ENCODE measurements at places on chromosomes 5 and 9. TPM values are rescaled to one million over a fixed set of nuclear protein-coding genes. Genes with fewer than 3 reads are reported as not detected.
A peak's percentile ranks its signal among the peaks of the same experiment; 100 is the strongest.

DNA sequence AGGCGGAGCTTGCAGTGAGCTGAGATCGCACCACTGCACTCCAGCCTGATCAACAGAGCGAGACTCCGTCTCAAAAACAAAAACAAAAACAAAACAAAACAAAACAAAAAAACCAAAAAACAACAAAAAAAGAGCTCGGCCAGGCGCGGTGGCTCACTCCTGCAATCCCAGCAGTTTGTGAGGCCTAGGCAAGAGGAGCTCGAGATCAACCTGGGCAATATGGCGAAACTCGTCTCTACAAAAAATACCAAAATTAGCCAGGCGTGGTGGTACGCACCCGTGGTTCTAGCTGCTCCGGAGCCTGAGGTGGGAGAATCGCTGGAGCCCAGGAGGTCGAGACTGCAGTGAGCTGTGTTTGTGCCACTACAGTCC, 20.2 kb downstream of the TRIM7 start:
- no peak overlapping the region for H3K27ac ChIP-seq
- H3K36me3 ChIP-seq, result no peaks in the 10 kb centered on the region
- H3K4me3 ChIP-seq, result peak overlapping the region; percentile 52
- no peak for DNase-seq
- peaks cover 27% of the 10 kb centered on the region for H3K4me1 ChIP-seq
- H3K27me3 ChIP-seq, result no peaks in the 10 kb centered on the region

Gene IRX1
- 5.4 TPM for total RNA-seq

GRCh38 chr9:123960965-123961364, 31.0 kb upstream of the DENND1A start:
- H3K4me3 ChIP-seq, result no peak overlapping the region
- H3K27ac ChIP-seq, result no peak overlapping the region
- H3K36me3 ChIP-seq, result no peaks in the 10 kb centered on the region
- H3K4me1 ChIP-seq, result no peaks in the 10 kb centered on the region
- no peak for DNase-seq

Gene GALNT12
- 8.0 TPM for total RNA-seq

- H3K36me3 ChIP-seq, result no peaks in the 10 kb centered on the region
- no peak overlapping the region for H3K27ac ChIP-seq
- no peak for DNase-seq
Observed at GRCh38 chr9:89829346-89829745, 224.5 kb downstream of the GADD45G start.

DNA sequence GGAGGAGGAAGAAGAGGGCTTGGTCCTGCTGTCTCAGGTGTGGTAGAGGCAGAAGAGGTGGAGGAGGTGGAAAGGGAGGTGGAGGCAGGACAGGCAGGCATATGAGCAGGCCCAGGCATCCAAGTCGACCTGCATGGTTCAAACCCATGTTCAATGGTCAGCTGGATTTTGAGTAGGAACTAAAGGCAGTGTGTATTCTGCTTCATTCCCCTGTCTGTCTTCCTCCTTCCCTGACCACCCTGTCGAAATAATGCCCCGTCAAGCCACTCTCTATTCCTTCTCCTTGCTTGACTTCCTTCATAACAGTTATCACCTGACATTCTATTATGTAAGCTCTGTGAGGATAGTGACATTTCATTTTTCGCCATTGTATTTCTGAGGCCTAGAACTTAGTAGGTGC, 34.8 kb downstream of the ATP6V0E1 start:
- no peak overlapping the region for H3K27ac ChIP-seq
- no peaks in the 10 kb centered on the region for H3K27me3 ChIP-seq
- peaks cover 23% of the 10 kb centered on the region for H3K36me3 ChIP-seq

DNA sequence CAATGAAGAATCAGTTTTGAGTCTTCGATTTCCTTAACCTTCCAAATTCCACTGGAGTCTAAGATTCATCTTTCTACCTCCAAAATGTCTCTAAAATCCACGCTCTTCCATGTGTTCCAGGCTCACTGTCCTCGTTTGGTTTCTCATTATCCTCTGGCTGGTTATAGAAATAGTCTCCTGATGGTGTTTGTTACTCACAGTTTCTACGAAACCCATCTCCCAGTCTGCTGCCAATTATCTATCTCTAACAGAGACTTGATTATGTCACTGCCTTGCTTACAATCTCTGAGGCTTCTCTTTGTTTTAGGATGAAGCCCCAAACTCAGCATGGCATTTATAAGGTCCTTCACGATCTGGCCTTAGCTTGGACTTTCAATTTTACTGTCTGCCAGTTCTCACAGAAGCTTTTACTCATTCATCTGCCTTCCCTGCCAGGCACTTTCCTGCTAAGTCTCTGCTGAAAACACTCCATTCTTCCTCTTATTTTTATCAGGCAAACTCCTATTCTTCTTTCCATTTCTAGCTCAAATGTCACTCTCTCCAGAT, 339.6 kb upstream of the SGCD start:
- H3K4me3 ChIP-seq, result no peak overlapping the region
- H3K36me3 ChIP-seq, result no peaks in the 10 kb centered on the region
- H3K4me1 ChIP-seq, result no peaks in the 10 kb centered on the region
- DNase-seq, result no peak
- H3K27me3 ChIP-seq, result no peaks in the 10 kb centered on the region

- DNase-seq, result no peak
- H3K4me1 ChIP-seq, result no peaks in the 10 kb centered on the region
- no peaks in the 10 kb centered on the region for H3K36me3 ChIP-seq
- H3K4me3 ChIP-seq, result no peak overlapping the region
- H3K27me3 ChIP-seq, result no peaks in the 10 kb centered on the region
Observed at GRCh38 chr5:100131161-100131560, 404.0 kb upstream of the FAM174A start.

DNA sequence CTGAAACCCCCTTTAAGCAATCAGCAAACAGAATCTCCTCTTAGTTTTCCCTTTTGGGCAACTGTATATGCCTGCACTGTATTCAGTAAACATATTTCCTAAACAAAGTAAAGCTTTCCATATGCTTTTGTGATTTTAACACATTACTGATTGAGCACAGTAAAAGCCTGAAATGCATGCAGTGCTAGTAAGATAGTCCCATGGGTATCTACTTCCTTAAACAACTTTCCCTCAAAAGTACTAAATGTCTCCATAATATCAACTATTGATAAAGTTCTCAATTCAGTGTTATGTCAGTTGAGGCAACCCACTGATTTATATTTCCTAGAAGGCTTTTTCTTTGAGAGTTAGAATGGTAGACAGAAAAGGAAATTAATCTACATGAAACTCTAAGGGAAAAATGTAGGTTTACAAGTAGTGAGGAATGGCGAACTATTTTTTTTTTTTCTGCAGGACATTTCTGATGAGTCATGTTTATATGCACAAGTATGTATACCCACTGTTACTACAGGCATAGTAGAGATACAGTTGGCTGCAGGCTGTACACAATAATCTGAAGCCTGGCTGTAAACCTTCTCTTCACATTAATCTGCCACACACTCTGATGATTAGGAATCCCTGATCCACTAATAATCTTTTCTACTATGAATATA, 31.2 kb upstream of the CEP120 start:
- H3K27me3 ChIP-seq, result no peaks in the 10 kb centered on the region
- no peaks in the 10 kb centered on the region for H3K36me3 ChIP-seq
- H3K4me3 ChIP-seq, result no peak overlapping the region
- DNase-seq, result no peak
- H3K27ac ChIP-seq, result no peak overlapping the region

DNA sequence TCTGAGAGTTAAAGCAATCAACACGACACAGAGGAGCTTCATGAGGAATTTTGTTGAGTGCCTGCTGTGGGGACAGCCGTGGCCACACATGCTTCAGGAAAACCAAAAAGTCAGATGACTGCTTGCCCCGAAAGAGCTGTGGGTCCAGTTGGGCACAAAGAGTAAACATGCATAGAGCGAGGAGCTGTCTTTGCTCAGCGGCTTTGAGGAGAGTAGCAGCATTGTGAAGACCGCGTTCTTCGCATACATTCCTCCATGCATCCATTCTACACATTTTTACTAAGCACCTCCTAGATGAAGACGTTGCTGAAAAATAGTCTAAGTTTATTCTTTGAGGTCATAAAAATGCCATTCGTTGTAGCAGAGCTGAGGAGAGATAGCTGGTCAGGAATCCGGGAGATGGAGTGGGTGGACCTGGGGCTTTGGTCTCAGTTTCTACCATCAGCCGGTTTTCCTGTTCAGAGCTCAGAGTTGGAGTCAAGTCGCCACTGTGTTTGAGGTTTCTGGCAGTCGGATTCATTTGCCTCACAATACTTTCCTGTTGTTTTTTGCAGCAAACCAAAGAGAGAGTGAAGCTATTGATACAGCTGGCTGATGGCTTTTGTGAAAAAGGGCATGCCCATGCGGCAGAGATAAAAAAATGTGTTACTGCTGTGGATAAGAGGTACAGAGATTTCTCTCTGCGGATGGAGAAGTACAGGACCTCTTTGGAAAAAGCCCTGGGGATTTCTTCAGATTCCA, 194.5 kb upstream of the OTULINL start:
- H3K4me3 ChIP-seq, result no peak overlapping the region
- peaks cover 83% of the 10 kb centered on the region for H3K36me3 ChIP-seq
- H3K27ac ChIP-seq, result no peak overlapping the region
- no peaks in the 10 kb centered on the region for H3K27me3 ChIP-seq
- H3K4me1 ChIP-seq, result no peaks in the 10 kb centered on the region

DNA sequence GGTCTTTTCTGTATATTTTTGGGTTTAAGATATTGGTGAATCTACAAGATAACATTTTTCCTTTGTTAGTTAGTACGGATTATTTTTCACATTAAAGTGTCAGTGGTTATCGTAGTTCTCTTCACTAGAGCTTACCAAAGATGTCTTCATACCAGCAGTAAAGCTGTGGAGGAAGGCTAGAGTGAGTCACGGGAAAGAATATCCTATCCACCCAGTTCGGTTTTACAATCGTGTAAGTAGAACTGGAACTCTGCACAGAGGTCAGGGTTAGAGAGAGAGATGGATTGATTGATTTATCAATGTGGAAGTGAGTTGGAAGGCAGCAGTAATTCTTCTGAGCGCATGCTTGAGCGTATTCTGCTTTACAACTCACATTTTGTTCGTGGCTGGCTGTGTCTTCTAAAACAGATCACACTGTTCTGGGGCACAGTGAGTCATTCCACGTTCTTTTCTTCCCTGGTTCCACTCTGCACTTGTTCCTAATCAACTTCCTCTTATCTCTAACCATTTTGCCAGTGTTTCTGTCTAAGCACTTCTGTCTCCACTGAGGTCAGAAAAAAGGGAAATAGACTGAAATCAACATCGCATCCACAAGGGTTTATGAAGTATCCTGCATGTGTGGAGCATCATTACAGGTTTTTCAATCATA, 86.5 kb upstream of the ARRDC3 start:
- no peaks in the 10 kb centered on the region for H3K27me3 ChIP-seq
- no peak for DNase-seq
- H3K36me3 ChIP-seq, result no peaks in the 10 kb centered on the region

DNA sequence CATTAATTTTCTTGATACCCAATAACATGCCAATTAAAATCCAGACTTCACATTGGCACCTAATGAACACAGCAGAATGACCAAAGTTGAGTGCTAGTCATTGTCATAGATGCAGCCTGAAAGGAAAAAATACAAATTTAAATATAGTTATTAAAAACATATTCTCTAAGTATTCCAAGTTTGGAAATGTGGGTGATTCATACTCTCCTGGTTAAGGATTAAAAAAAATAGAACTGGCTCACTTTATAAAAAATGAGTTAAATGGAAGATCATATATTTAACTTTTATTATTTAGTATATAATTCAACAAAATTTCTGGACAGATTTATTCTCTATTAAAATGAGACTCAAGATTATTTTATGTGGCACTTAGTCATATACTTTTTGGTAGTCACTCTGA, 33.2 kb upstream of the RICTOR start:
- no peak for DNase-seq
- no peaks in the 10 kb centered on the region for H3K27me3 ChIP-seq
- no peaks in the 10 kb centered on the region for H3K4me1 ChIP-seq
- H3K36me3 ChIP-seq, result no peaks in the 10 kb centered on the region

Gene SV2C
- total RNA-seq, result not detected

GRCh38 chr5:4570047-4570995, 569.8 kb upstream of the ADAMTS16 start:
- no peaks in the 10 kb centered on the region for H3K36me3 ChIP-seq
- H3K4me3 ChIP-seq, result no peak overlapping the region
- H3K27me3 ChIP-seq, result no peaks in the 10 kb centered on the region
- H3K27ac ChIP-seq, result no peak overlapping the region
- no peaks in the 10 kb centered on the region for H3K4me1 ChIP-seq

Gene RLN1
- total RNA-seq, result not detected

DNA sequence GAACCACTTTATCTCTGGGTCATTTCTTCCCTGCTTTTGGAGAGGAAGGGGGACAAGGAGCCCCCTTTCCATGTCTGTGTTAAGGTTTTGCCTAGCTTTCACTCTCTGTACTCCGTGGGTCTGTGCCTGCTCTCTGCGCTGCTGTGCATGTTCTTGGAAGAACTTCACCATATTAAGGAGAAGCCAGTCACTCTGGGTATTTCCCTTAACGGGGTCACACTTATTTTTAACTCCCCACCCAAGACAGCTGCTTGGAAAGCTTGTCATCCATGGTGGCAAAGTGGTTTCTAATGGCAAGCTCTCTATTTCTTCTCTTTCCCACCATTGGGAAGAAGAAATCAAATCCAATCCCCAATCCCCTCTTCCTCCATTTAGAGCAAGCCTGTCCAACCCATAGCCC, 44.8 kb upstream of the HMHB1 start:
- no peak for DNase-seq
- no peak overlapping the region for H3K27ac ChIP-seq
- H3K36me3 ChIP-seq, result no peaks in the 10 kb centered on the region

Gene TMC1
- not detected for total RNA-seq

Gene ADAMTSL1
- total RNA-seq, result 1.0 TPM

DNA sequence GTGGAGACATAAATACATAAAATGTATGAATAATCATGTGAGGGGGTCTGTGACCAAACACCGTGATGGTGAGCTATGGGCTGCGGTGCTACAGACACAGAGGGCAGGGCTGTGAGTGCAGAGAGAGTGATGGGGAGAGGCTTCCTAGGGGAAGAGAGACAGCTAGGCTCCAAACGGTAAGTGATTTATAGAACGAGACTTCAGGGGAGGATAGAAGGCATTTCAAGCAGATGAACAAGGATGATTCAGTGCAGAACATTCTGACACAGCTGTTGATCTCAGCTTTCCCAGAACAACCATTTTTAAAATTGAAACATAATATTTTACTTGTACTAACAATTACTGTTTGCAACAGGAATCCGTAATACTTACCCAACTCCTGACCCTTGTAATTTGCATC, 100.7 kb downstream of the GAS1 start:
- H3K27me3 ChIP-seq, result no peaks in the 10 kb centered on the region
- H3K4me3 ChIP-seq, result no peak overlapping the region

Gene NIM1K
- total RNA-seq, result 0.93 TPM

- H3K4me1 ChIP-seq, result no peaks in the 10 kb centered on the region
- no peak overlapping the region for H3K4me3 ChIP-seq
- H3K27me3 ChIP-seq, result peaks cover 2% of the 10 kb centered on the region
Observed at GRCh38 chr9:94528886-94529285, 26.0 kb upstream of the PCAT7 start.

Gene RMRP
- total RNA-seq, result 14,686 TPM

GRCh38 chr9:15310107-15310850, 3.3 kb upstream of the TTC39B start:
- no peak overlapping the region for H3K27ac ChIP-seq
- no peak overlapping the region for H3K4me3 ChIP-seq
- DNase-seq, result no peak

GRCh38 chr5:84088996-84089395, 295.7 kb downstream of the EDIL3 start:
- H3K27me3 ChIP-seq, result no peaks in the 10 kb centered on the region
- no peaks in the 10 kb centered on the region for H3K4me1 ChIP-seq
- no peaks in the 10 kb centered on the region for H3K36me3 ChIP-seq
